ENCODE measurements at places on chromosomes 16 and 17.

- DNase-seq = no peak
Observed at GRCh38 chr17:50076591-50077235, 18.4 kb upstream of the PDK2 start.

DNA sequence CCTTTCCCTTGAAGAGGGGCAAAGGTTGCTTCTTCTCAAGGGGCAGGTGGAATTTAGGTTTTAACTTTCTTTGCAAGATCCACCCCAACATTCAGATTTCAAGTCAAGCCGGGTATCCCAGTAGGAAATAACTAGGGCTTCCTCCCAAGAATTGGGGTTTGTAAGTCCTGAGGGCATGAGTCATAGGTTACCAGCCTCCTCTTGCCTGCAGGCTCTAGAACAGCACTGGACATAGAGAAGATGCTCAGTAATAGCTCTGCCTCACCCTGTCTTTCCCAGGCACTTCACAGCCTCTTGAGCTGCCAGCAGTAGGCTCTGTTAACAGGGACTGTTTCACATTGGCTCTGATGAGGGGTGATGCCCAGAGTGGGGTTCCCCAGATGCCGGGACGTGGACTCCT lies 35.8 kb upstream of the ZFP90 start:
- DNase-seq = no peak

GRCh38 chr17:42193216-42193968 lies 902 bp downstream of the GHDC start:
- DNase-seq = no peak

GRCh38 chr17:76000016-76000754 lies 470 bp upstream of the CDK3 start:
- DNase-seq = no peak

- peak; percentile 35 for DNase-seq
Observed at GRCh38 chr17:63445954-63446752, at the start of gene CYB561. CYB561 (minus strand) TSS chr17:63446306; CDS start chr17:63437547, 8,759 bp downstream.

DNA sequence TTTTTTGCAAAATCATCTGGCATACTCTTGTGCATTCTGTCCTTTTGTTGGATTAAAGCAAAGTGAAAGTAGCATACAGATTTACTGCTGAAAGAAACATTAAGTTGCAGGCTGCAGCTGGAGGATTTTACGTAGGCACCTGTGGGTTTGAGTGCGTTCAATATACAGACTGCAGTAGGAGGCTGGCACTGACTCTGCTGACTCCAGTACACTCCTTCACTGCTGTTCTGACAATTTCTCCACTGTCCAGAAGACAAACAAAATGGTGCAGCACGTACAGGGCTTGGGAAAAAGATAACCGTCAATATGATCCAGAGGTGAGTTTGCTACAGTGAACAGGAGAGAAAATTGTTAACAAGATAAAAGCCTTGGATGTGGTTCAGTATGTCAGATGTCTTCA lies 73.3 kb downstream of the TANC2 start:
- DNase-seq = no peak

- DNase-seq = no peak
Observed at GRCh38 chr16:77295896-77296295, 96.7 kb downstream of the SYCE1L start.

GRCh38 chr17:41967141-41967920 lies 736 bp downstream of the CNP start:
- DNase-seq = peak; percentile 32

- no peak for DNase-seq
Observed at GRCh38 chr17:49621946-49622529, 46.4 kb downstream of the NXPH3 start.

- no peak for DNase-seq
Observed at GRCh38 chr16:8630255-8630953, 8.9 kb downstream of the METTL22 start.

DNA sequence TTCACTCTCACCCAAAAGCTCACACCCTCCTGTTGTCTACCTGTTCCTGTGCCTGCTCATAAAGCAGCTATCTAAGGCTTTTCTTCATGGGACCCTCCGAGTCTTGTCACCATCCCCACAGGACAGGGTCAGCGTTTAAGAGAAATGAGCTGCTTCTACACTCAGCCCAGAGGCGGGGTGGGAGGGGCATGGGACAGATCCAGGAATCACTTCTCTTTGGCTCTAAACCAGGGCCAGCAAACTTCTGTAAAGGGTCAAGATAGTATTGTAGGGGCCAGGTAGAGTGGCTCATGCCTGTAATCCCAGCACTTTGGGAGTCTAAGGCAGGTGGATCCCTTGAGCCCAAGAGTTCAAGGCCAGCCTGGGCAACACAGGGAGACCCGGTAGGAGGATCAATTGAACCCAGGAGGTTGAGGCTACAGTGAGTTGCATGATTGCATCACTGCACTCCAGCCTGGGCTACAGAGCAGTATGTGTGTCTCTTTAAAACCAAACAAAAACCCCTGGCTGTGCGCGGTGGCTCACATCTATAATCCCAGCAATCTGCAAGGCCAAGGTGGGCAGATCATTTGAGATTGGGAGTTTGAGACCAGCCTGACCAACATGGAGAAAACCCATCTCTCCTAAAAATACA lies 23.2 kb upstream of the KLHL11 start:
- no peak for DNase-seq

DNA sequence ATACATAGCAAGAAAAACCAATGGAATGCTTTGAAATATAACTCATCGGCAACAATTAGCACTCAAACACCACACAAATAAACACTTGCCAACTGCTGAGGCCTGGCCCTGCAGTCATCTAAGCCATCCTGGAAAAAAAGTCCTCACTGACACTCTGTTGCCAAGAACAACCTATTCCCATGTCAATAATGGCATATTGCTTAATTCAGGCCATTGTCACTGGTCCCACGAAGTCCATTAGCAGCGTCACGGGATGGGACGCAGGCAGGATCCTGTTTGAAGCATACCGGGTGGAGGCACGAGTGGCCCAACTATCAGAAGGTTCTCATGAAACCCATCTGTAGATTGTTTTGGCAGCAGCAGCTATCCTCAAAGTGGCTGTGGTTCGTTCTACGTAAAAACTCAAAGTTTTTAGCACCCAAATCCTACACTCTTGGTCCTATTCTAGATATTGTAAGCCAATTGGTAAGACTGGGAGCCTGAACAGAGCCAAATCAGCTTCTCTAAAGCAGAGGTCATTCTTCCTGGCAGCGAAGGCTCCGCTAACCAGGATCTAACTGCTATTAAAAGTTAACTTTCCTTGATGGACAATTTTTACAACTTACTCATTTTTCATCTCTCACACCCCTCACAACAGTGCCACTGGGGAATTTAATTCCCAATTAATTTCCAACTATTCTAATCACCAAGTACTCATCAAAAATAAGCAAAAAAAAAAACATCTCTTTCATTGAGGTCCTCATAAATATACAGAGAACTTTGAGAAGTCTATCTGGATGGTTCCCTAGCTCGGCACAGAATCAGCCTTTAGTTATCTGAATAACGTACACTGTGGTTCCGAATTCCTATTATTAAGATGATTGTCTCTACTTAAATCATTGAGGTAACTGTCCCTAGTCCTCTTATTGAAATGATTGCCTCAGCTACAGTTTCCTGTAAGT lies 91.5 kb downstream of the ZFHX3 start:
- DNase-seq = peak; percentile 61

- no peak for DNase-seq
Observed at GRCh38 chr17:2692781-2693135, 18.8 kb downstream of the CLUH start.

DNA sequence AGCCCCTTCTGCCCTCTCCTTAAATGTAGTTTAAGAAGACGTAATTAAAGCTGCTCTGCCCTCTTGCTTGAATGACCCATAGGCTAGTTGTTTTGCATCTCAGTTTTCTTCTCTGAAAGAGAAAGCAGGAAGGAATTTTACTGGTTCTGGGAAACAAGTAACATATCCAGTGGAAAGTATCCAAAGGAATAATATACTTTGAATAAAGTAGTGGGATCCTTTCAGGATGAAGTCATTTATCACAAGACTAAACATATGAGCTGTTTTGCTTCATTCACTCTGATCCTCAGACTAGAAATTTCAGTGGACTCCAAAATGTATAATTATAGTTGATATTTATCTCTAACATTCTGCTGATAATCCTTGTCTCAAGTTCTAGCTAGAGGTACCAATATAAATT lies 1297.6 kb upstream of the GOT2 start:
- no peak for DNase-seq

DNA sequence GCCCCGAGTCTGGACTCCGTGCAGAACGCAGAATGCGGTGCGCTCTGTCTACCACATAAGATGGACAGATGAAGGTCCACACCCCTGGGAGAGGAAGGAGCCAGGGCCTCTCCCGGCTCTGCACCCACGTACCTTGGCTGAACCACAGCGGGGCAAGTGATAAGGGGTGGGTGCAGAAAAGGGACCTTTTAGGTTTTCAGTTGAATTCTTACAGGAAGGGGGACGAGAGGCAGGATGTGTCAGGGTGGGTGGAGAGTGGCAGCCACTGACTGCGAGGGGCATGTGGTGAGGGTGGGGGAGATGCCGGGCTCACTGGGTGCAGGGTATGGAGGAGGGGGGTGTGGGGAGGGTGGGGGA lies 372 bp downstream of the CD300A start:
- DNase-seq = no peak

GRCh38 chr17:65891231-65891735 lies 300.6 kb downstream of the CEP112 start:
- DNase-seq = no peak

DNA sequence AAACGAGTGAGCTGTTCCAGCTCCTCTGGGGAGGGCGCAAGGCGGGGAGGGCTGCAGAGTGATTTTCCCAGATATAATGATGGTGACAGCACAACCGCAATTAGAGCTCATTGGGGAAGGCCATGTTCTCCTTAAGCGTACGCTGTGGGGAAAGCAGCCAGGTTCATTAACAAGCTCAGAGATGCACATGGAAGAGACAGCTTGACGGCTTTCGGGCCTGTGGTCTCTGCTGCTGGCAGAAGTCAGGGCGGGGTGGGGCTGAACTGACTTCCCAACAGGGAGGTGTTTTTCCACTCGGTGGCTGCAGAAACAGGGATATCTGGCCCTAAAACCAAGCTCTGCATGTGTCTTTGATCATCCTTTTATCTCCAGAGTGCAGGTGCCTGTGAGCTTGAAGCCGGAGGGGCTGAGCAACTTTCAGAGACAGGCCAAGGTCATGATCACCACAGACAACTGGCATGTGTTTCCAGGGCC lies 24.0 kb upstream of the CACNG1 start:
- no peak for DNase-seq

GRCh38 chr17:5832886-5833285 lies 237.3 kb upstream of the WSCD1 start:
- no peak for DNase-seq

- no peak for DNase-seq
Observed at GRCh38 chr17:65170839-65171238, 33.7 kb downstream of the RGS9 start.

DNA sequence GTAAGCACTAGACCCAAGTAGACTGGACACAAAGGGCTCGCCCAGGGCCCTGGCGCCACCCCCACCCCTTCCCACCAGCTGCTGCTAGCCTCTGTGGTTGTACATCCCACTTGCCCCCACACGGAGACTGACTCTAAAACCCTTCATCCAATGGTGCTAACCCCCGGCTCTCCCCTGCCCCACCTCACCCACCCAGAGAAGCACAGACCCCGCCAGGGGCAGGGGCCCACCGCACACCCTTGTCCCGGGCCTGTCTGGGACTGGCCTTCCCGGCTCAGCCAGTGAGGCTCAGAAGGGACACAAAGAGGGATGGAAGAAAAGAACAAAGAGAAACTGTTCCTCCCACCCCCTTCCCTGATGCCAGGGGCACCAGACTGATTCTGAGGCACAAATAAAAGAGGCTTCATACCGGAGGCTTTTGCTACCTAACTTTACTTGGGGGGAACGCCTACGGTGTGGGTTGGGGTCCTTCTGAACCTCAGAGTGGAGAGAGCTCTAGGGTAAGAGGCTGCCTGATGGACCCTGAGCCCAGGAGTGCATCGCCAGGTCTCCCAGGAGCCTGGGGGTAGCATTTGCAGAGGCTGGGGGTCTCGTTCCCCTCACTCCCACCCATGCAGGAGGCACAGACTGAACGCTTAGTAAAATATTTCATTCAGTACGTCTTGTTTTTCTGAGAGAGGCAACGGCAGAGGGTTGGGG lies 8.2 kb downstream of the CORO6 start:
- no peak for DNase-seq

GRCh38 chr17:61837175-61838051 lies 25.9 kb downstream of the BRIP1 start:
- no peak for DNase-seq

- no peak for DNase-seq
Observed at GRCh38 chr16:12609937-12610699, 193.6 kb downstream of the CPPED1 start.

DNA sequence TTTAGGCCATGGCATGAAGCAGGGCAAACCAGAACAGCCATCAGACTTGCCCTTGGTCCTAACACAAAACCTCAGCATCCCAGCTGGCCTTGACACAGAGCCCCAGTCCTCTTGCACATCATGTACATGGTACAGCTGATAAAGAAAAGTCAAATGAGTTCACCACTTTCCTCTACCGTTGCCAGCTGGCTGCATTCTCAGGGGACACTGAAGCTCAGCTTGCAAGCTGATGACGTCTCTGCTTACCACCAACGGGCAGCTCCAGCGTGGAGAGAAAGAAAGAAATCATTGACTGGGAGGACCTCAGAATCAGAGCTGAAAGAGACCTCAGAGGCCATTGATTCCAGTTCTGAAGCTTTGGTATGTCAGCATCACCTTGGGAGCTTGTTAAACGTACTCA lies 80.7 kb upstream of the CES5A start:
- peak; percentile 23 for DNase-seq

All from gastrocnemius medialis (tissue), 4 donors.